ENCODE measurements at places on chromosomes 12 and 14.

DNA sequence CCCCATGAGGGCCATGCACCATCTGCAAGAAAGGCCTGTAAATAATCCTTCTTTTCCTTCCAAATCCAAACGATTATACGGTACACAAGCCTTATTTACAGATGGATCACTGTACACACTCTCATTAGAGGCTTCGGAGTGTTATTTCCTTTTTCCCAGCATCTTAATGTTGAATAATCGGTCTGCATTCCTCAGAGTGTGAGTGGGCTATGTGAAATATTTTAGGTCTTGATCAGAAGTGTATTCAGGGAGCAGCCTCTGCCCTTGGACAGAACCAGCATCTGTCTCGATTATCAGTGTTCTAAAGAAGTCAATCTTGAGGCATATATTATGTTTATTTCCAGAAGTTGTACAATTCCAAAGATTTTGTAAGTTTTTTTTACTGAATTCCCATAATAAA, 340.6 kb downstream of the SEC23A start:
- H3K4me3 ChIP-seq: no peak overlapping the region

DNA sequence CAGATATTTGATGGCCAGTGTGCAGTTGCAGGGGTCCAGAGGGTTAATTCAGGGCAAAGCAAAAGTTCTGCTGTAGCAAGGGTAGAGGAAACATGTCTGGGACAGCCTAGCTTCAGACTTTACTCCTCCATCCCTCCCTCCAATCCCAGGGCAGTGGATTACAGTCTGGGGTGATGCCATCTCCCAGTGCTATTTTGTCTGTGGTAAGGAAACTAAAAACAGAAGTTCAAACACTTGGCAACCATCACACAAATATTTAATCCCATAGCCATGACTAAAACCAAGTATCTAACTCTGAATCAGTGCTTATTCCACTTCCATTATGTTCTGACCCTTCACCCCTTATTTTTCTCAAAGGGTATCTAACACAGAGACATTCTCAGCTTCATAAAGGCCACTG, 61.8 kb downstream of the PIK3C2G start:
- H3K4me3 ChIP-seq: no peak overlapping the region
- H3K36me3 ChIP-seq: no peaks in the 10 kb centered on the region
- no peak overlapping the region for H3K27ac ChIP-seq
- H3K4me1 ChIP-seq: no peaks in the 10 kb centered on the region
- ATAC-seq: no peak

- H3K36me3 ChIP-seq: no peaks in the 10 kb centered on the region
- H3K4me1 ChIP-seq: no peaks in the 10 kb centered on the region
- ATAC-seq: no peak
- no peaks in the 10 kb centered on the region for H3K27me3 ChIP-seq
- no peak overlapping the region for H3K4me3 ChIP-seq
- H3K27ac ChIP-seq: no peak overlapping the region
Measured at GRCh38 chr14:24838945-24839616, 205.1 kb upstream of the GZMB start.

DNA sequence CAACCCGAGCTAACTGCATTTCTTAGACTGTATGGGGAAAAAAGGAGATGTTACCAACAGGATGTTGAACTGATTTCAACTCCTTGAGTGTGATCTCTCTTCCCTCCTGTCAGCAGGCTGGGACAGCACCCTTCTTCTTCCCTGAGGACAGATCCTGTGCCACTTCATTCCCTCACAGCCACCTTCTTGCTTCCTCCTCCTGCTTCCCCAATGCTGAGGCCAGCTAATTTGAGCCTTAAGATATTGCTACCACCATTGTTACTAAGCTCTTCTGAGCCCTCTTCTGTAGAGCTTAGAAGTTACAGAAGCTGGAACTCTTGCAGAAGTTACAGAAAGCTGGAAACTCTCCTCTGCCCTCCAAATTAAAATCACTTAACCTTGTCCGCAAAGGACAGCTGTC, 88.8 kb downstream of the SPTSSA start:
- peaks cover 11% of the 10 kb centered on the region for H3K27me3 ChIP-seq
- ATAC-seq: no peak
- H3K4me3 ChIP-seq: no peak overlapping the region
- H3K4me1 ChIP-seq: no peaks in the 10 kb centered on the region

DNA sequence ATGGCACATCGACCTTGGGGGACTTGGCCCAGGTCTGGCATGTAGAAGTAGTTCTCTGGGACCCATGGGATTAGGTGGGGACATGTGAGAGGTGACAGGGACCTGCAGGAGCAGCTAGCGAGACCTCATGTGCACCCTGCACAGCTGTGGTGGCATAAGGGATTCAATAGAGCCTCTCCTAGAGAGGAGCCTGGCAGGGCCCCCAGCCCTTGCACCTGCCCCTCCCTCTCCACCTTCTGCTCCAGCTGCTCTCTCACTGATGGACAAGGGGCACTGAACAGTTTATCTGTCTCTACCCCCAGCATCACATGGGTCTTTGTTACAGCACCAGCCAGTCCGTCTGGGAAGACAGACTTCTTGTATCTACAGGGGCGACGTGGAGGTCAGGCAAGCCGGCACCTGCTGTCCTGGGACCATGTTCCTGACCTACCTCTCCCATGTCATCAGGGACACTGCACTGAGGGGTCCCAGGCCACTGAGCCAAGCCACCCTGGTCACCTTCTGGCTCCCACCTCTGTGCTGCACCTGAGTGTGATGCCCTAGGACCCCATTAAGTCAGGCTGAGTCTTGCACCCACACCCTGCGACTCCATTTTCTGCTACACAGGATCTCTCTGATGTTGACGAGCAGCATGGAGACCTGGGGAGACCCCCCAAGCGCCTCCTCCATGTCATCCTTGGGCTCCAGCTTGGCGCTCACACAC, 32.6 kb downstream of the DDX11 start:
- H3K36me3 ChIP-seq: peaks cover 26% of the 10 kb centered on the region
- no peaks in the 10 kb centered on the region for H3K4me1 ChIP-seq
- H3K27ac ChIP-seq: no peak overlapping the region

GRCh38 chr12:14824012-14824634, 10.1 kb upstream of the SMCO3 start:
- H3K27ac ChIP-seq: no peak overlapping the region
- no peaks in the 10 kb centered on the region for H3K27me3 ChIP-seq
- no peak for ATAC-seq
- H3K4me3 ChIP-seq: no peak overlapping the region
- no peaks in the 10 kb centered on the region for H3K4me1 ChIP-seq
- no peaks in the 10 kb centered on the region for H3K36me3 ChIP-seq

DNA sequence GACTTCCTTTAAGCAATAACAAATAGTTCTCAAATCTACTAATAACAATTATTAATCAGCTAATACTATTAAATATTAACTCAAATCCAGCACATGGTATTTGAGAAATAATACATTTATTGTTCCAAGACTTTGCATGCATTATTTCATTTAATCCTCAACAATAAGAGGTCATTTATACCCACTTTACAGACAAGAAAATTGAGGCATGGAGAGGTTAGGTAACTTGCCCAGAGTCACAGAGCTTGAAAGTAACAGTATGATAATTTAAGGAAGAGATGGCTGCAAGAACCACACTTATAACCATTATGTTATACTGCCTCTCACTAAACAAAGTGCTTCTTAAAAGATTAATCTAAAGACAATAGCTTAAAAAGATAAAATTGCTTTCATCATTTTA, 318.9 kb downstream of the SOX5 start:
- no peaks in the 10 kb centered on the region for H3K27me3 ChIP-seq
- H3K4me3 ChIP-seq: no peak overlapping the region
- no peak overlapping the region for H3K27ac ChIP-seq
- no peak for ATAC-seq
- no peaks in the 10 kb centered on the region for H3K4me1 ChIP-seq

- H3K4me3 ChIP-seq: no peak overlapping the region
- H3K27me3 ChIP-seq: no peaks in the 10 kb centered on the region
- ATAC-seq: peak; percentile 87
- H3K36me3 ChIP-seq: peaks cover 50% of the 10 kb centered on the region
Measured at GRCh38 chr12:56208006-56208405, 13.7 kb downstream of the RNF41 start.

- peak; percentile 57 for ATAC-seq
- H3K27ac ChIP-seq: peak overlapping the region; percentile 3
- peaks cover 14% of the 10 kb centered on the region for H3K4me1 ChIP-seq
Measured at GRCh38 chr14:100557658-100558057, 29.6 kb downstream of the BEGAIN start.

GRCh38 chr12:65900912-65901672, 76.8 kb downstream of the HMGA2 start:
- H3K27ac ChIP-seq: no peak overlapping the region
- H3K27me3 ChIP-seq: peaks cover 25% of the 10 kb centered on the region
- H3K4me3 ChIP-seq: no peak overlapping the region
- no peak for ATAC-seq
- H3K4me1 ChIP-seq: no peaks in the 10 kb centered on the region

- no peak for ATAC-seq
- no peak overlapping the region for H3K4me3 ChIP-seq
- H3K27me3 ChIP-seq: no peaks in the 10 kb centered on the region
- no peaks in the 10 kb centered on the region for H3K4me1 ChIP-seq
- peaks cover 54% of the 10 kb centered on the region for H3K36me3 ChIP-seq
- H3K27ac ChIP-seq: no peak overlapping the region
Measured at GRCh38 chr12:113318046-113318656, 16.8 kb downstream of the SLC8B1 start.

GRCh38 chr12:126537961-126538530, 1472.8 kb downstream of the AACS start:
- H3K27ac ChIP-seq: no peak overlapping the region
- H3K4me3 ChIP-seq: no peak overlapping the region
- no peaks in the 10 kb centered on the region for H3K36me3 ChIP-seq
- ATAC-seq: no peak

GRCh38 chr12:11797317-11797913, 147.9 kb downstream of the ETV6 start:
- no peaks in the 10 kb centered on the region for H3K27me3 ChIP-seq
- H3K36me3 ChIP-seq: peaks cover 66% of the 10 kb centered on the region
- no peak overlapping the region for H3K4me3 ChIP-seq
- peaks cover 69% of the 10 kb centered on the region for H3K4me1 ChIP-seq
- no peak for ATAC-seq

DNA sequence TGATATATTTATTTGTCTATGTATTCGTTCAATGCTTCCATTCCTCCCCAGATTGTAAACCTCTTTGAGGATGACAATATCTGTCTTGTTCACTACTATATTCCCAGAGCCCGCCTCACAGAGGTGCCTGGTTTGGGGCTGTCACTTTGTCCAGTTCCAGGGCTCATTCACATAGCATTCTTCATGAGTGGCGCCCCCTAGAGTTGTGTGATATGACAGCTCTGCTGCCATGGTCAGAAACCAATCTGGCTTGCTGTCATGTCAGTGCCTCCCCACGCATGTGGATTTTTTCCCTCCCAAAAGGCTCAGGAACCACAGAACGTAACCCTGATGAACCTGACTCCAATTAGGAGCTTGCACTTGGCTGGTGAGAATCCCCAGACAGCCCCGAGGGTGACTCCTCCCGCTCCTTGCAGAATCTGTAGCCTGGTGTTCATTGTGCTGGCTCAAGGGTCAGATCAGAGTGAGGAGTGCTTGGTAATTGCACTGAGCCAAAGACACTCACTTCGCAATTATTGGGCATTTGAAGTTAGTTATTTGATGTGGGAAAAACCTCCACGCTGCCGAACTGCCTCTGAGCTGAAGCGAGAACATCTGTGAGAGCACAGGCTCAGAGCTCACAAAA, 145.5 kb downstream of the PTPN11 start:
- H3K4me3 ChIP-seq: no peak overlapping the region
- H3K27me3 ChIP-seq: peaks cover 33% of the 10 kb centered on the region
- no peak overlapping the region for H3K27ac ChIP-seq
- H3K4me1 ChIP-seq: no peaks in the 10 kb centered on the region

DNA sequence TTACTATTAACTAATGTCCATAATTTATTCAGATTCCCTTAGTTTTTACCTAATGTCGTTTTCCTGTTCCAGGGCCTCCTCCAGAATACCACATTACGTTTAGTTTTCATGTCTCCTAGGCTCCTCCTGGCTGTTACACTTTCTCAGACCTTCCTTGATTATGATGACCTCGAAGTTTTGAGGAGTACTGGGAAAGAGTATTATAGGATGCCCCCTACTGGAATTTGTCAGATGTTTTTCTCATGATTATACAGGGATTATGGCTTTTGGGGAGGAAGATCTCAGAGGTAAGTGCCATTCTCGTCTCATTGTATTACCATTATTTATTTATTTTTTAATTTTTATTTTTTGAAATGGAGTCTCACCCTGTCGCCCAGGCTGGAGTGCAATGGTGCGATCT, 17.7 kb upstream of the C1S start:
- H3K27me3 ChIP-seq: no peaks in the 10 kb centered on the region
- H3K27ac ChIP-seq: no peak overlapping the region
- H3K4me3 ChIP-seq: no peak overlapping the region

DNA sequence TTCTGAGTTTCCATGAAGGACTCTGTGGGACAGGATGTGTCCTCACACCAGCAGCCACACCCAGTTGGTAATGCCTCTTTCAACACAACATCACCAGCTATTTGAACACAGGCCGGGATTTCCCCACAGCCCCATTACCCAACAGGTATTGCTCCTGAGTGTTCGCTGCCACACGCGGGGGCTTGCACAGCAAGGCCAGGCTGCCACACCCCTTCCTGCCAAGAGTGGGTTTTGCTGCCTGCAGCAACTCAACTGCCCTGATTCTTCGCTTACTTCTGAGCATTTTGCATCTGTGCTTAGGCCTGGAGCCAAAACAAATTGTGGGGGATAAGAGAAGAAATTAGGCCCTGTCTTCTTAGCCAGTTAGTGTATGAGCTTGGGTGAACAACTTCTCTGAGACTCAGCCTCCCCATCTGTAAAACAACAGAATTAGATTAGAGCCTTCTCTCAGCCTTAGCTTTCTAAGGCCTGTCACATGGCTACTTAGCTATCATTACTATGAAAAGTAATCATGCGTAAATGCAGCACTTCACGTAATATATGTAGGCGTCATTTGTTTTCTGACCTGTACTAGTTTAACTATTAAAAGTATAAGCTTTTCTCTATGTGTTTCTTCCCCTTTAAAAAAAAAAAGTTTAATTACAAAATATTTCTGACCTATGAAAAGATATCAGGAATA, 20.0 kb downstream of the CKAP4 start:
- H3K36me3 ChIP-seq: no peaks in the 10 kb centered on the region
- ATAC-seq: peak; percentile 84
- peak overlapping the region; percentile 82 for H3K27ac ChIP-seq
- no peak overlapping the region for H3K4me3 ChIP-seq
- H3K27me3 ChIP-seq: peaks cover 6% of the 10 kb centered on the region

GRCh38 chr12:41034686-41035085, 153.4 kb upstream of the PDZRN4 start:
- H3K36me3 ChIP-seq: no peaks in the 10 kb centered on the region
- no peak for ATAC-seq
- no peaks in the 10 kb centered on the region for H3K27me3 ChIP-seq

Measured in stimulated activated memory B cell treated with anti-CD40 and anti-IgM and Interleukin-4, amounts not matched to agents 10 μg/mL and 1 μg/mL and 100 μg/mL, for 72 hours (primary cell).